Activated naive CD8-positive, alpha-beta T cell treated with anti-CD3 and anti-CD28 coated beads, Interleukin-2, amount 50 U/mL, for 24 hours (primary cell): ENCODE measurements at places on chromosomes 11 and 22.

GRCh38 chr22:26127126-26127525 lies 42.1 kb upstream of the SEZ6L start:
- no peak for DNase-seq

DNA sequence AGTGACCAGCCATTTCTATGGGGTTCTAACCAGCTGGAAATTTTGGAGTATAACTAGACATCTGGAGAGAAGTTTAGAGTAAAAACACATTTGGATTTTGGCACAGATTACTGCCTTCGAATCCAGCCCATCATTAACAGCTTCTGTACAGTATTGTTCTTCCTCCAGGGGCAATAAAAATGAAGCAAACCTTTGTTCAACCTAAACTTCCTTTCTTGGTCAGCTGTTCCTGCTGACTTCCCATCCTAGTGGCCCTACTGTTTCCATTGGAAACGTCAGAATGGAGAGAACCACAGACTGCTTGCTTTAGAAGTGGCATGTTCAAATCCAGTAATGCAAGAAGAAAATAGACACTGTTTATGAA lies 203.7 kb upstream of the MTMR2 start:
- no peak for DNase-seq

DNA sequence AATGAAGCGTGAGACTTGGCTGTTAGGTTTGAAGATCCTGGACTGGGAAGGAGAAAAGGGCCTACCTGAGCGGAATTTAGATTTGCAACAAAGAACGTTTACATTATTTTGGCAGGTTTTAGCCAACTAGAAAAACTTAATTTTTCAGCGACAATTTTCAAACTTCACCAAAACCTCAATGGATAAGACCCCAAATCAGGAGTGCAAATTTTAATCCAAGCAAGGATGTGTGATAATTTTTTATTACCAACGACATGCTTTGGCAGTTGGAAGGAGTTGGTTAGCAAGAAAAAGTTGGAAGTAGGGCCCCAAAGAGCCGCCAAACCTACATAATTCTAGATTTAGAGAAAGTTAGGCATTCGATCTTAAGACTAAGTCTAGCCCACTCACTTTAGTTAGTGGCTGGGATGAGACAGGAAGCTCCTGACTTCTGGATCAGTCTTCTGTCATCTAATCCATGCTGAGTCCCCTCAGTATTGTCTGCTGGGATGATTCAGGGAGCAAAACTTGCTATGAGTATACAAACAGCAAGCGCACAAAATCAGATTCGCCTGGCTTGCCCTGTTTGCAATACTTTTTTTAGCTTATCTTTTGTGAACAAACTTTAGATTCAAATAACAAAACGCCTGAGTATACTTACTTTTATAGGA lies 787 bp upstream of the RDX start:
- no peak for DNase-seq

GRCh38 chr11:133981156-133981555 lies 24.4 kb upstream of the IGSF9B start:
- DNase-seq = no peak

DNA sequence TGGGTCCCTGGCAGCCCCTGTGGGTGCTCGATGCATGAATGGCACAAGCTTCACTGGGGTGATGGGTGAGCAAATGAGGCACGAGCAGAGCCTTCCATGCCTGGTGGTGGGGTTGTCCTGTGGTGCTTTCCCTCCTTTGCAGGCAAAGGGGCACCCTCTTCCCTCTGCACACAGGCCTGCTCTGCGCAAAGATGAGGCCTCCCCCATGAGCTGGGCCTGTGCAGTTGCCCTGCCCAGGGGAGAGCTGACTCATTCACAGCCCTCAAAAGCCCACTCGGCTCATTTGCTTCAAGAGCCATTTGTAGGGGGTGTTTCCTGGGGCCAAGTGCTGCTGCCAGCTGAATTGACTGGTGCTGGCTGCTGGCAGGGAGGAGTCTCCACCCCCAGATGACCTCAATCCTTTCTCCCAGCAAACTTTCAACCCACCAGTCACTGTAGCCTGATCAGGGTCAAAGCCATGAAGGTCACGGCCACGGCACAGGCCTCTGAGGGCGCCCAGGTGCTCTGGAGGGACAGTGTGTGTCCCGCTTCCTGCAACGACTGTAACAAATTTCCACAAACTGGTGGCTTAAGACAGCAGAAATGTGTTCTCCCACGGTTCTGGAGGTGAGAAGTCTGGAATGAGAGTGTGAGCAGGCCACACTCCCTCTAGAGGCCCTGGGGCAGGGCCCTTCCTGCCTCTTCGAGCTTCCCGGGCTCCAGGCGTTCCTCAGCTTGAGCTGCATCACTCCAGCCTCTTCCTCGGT lies 48.8 kb upstream of the ANO1 start:
- no peak for DNase-seq

DNA sequence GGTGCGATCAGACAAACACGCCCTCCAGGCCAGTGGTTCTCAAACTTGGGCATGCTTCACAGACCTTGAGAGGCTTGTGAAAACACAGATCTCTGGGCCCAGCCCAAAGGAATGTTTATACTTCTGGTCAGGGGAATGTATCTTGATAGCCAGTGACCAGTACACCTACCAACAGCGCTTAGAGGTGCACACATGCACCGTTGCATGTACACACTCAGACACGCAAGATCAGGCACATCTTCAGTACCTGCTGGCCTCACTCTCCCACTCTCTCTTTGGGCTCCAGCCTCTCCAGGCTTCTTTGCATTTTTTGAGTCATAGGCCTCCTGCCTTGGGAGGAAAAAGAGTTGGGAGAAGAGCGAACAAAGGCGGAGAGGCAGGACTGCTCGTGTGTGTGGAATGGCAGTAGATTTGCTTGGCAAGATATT lies 11.7 kb upstream of the FXYD6 start:
- no peak for DNase-seq

DNA sequence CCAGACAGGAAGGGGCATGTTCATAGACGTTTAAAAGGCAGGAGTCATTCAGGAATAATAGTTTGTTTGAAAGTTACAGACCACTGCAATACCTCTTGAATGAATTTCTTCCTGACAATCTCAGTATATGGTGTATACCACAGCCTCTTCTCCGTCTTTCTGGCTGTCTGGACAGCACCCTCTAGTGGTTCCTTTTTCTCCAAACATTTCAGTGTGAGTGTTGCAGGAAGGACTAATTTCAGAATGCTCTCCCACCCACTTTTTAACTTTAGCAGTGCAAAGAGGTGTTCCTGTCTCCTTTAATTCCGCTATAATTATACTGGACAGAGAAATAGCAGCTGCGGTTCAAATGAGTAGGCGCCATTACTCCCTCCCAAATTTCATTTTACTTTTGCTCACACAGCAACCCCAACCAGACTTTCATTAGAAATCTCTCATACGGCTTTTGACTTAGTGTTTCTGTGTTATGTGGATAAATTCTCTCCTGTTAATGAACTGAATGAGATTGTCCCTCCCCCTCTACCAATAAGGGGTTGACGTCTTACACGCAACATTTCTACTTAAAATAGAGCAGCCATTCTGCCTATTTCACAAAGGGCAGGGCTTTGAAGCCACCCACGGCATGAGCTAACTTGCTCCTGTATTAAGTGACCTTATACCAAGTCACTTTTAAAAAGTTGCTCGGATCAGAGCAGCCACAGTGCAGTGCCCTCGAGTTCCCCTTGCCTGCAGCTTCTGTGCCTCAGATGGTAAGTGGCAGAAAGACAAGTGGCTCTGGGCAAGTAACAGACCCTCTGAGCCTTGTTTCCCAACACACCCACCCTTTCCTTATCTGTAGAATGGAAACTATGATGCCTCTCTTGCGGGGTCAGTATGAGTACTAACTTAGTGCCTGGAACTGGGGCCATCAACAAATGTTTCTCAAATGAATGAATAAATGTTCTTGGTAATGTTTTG lies 368.6 kb downstream of the OPCML start:
- DNase-seq = no peak

DNA sequence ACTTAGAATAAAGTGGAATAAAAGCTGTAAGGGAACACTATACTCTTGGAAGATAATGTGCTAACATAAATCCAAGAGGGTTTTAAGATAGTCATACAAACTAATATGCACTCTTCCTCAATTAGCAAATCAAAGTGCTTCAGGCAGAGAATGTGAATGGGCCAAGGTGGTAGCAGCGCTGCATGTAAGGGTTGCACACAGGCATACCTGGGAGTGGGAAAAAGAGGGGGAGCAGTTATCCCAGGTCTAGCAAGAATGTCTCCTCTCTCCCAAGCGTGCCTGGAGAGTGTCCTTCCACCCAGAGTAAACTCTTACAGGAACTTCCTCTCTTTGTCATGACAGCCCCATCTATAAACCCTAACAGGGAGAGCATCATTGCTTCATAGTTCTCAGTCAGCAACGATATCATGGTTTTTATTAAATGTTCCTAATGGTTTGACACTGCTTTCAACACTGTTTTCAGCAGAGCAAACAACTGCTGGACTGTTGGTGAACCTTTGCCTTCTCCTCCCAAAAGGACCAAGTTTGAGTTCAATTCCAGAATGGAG lies 61.6 kb downstream of the SYTL2 start:
- no peak for DNase-seq

DNA sequence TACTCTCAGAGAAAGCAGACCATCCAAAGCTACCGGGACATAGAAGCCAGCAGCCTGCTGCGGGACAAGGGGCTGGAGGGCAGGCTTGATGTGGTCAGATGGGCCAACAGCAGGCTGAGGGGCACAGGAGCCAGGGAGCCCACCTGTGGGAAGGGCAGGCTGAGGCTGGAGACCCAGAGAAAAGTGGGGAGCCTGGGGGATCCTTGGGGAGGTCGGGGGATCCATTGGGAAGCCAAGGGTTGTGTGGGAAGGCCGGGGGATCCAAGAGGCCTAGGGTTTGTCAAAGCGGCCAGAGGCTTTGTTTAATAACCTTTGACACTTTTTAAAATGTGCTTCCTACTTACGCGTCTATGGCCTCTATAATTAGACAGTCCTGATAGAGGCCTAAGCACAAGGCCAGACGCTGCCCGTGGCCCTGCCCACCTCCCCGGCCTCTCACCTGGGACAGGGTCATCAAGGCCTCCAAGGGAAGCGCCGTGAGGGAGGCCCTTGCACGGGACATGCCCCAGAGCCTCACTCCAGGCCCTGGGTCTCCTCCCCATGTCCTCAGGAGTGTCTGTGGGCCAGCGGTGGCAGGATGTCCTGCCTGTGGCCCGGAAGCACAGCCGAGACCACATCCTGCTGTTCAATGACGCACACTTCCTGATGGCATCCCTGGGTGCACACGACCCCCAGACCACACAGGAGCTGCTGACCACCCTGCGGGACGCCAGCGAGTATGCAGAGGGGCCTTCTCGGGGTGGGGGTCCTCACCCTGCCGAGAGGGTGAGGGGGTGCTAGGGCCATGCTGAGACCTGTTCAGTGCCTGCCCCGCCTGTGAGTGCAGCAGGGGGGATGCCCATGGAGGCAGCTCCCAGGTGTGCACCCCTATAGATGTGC lies 8.6 kb upstream of the GTSE1 start:
- DNase-seq = peak; percentile 29

- DNase-seq = no peak
Observed at GRCh38 chr11:748007-748359, 719 bp downstream of the TALDO1 start.

DNA sequence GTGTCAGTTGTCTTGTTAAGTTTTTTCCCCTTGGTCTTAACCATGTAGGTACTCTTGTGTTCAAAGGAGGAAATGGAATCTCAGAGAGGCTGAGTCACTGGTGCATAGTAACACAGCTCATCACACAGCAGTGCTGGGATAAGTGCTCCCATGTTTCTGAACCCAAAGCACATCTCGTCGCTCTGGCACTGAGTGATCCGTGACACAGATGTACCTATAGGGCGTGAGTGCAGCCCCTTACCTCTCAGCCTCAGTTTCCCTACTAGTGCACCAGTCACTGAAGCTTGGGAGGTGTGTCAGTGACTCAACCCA lies 234.0 kb downstream of the ST3GAL4 start:
- DNase-seq = no peak

DNA sequence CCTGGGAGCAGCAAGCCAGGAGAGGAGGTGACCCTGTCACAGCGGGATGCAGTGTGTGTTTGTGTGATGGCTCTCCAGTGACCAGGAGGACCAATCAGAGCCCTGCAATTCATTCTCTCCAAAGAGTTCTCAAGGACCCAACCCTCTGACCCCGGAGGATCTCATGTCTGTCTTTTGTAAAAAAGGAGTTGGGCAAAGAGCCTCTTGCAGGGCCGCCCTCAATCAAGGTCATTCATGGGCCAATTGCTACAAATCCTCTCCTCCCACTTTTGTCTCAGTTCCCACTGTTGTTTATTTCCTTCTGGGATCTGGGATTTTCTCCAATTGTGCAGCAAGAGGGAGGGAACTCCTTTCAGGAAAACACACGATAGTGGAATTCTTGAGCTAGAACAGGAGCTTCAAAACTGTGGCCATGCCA lies 4.0 kb downstream of the TECTA start:
- no peak for DNase-seq

DNA sequence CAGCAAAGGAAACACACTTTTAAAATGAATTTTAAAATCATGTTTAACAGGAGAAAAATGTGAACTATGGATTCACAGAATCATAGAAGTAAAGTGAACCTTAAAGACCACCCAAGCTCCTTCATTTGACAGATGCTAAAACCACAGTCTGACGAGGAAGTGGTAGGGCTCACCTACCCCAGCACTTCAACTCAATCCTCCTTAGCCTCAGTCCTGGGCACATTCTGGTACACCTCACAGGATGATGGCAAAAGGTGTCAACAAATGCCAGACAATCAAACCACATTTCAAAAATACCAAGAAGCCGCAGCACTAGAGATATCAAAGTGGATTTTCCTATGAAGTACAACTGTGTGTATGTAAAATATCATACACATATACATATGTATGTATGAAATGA lies 43.1 kb downstream of the PITPNB start:
- DNase-seq = no peak

DNA sequence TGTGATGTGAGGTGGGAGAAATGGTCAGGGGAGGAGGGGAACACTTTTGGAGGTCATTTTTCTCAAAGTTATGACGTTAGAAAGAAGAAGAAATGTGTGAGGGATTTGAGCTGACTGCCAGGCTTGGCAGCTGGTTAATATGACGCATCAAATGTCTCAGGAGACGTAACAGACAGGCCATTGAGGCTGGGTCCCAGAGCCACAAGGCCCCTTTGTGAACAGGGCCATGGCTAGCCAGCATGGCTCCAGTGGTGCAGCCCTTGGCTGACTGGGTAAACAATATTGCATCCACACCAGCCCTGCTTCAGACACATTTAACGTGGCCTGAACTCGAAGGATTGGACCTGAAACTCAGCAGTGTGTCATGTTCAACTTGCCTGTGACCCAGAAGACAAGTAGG lies 34.3 kb downstream of the AMOTL1 start:
- DNase-seq = no peak

DNA sequence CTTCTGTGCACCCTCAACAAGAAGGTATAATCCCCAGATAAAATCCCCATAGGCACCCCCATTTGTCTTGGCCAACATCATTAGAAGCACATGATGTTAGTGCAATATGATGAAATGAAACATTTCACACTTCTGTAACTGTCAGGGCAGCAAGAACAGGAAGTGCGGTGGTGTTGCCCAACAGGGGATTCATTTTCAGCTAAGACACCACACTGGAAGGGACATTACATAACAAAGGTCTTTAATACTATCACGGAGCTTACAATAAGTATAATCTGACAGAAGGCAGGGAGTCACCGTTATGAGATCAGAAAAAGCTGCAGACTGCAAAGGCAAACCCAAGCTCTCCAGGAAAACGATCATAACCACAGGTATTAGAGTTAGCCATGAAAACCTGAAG lies 2.0 kb downstream of the OR52W1 start:
- DNase-seq = no peak
